ENCODE measurements at places on chromosomes 16 and 17.

GRCh38 chr16:83854420-83854819, 44.5 kb upstream of the MLYCD start:
- no peak for DNase-seq

- DNase-seq = no peak
These were observed 39.0 kb downstream of the PRKCB start for GRCh38 chr16:23874613-23875294.

DNA sequence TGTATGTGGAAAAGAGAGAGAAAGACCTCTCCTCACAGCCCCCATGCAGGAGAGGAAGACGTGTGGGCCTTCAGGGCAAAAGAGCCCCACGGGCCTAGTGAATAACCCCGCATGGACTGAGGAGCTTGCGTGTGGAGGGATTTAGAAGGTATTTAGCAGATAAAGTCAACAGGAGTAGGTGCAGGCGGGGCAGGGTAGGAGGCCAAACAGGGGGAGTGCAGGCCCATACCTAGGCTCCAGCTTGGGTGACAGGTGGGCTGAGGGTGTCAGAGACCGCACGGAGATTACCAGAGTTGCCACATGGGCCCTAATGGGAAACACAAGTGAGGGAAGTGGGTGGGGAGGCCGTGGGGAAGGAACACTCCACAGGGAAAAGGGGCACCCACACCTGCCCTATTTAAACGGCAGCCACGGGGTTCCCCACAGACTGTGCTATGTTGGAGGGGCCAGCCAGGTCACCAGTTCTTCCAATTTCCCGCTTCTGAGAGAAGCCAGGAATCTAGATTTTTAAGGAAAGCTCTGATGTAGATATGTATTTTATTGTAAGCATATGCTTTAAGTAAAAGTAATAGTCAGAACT, 8.2 kb upstream of the CNGB1 start:
- DNase-seq = no peak

GRCh38 chr17:60577147-60577915, 22.7 kb upstream of the PPM1D start:
- DNase-seq = no peak

GRCh38 chr17:49964769-49965523, 4.0 kb upstream of the DLX4 start:
- no peak for DNase-seq

- DNase-seq = peak; percentile 18
These were observed 44.2 kb downstream of the NEUROD2 start for GRCh38 chr17:39563476-39563875.

DNA sequence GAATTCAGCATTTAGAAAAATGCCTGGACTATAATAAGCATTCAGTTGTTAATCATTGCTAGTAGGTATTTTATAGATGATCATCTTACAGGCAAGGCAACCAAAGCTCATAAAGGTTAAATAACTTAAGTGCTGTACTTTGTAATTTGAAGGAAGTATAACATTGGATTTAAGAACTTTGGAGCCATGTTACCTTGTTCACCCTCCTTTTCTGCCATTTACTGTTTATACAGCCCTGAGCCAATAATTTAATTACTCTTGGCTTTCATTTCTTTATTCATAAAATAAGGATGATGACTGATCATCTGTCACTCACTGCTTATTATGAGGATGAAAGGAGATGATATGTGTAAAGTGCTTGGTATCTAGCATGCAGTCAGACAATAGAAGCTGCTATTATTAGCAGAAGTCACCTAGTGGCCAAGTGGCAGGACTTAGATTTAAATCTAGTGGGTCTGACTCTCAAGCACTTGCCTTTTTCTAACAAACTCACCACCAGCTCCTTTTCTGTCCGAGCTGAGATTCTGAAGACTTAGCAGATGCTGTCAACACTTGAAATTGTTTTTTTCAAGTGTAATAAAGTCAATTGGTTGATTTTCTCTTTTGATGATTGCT, 18.3 kb upstream of the DDX52 start:
- no peak for DNase-seq

- no peak for DNase-seq
These were observed 8.5 kb downstream of the CHD3 start for GRCh38 chr17:7897090-7897489.

DNA sequence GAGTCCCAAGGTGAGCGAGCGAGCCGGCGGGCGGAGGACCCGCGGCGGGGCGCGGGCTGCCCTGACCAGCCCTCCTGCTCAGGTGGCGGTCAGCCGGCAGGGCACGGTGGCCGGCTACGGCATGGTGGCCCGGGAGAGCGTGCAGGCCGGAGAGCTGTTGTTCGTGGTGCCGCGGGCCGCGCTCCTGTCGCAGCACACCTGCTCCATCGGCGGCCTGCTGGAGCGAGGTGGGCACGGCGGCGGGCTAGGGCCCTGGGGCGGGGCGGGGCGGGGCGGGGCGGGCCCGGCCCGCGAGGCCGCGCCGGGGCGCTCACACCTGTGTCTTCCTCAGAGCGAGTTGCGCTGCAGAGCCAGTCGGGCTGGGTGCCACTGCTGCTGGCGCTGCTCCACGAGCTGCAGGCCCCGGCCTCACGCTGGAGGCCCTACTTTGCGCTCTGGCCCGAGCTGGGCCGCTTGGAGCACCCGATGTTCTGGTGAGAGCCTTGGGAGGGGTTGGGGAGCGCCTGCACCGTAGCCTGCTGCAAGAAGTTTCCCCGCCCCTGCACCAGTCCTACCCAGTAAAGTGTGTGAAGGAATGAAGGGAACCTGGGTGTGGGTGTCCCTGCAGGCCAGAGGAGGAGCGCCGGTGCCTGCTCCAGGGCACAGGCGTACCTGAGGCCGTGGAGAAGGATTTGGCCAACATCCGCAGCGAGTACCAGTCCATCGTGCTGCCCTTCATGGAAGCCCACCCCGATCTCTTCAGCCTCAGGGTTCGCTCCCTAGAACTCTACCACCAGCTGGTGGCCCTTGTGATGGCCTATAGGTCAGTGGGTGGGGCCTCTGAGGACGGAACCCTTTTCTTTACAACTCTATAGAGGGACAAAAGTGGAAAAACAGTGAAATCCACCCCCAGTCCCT, 802 bp downstream of the SETD6 start:
- DNase-seq = no peak

DNA sequence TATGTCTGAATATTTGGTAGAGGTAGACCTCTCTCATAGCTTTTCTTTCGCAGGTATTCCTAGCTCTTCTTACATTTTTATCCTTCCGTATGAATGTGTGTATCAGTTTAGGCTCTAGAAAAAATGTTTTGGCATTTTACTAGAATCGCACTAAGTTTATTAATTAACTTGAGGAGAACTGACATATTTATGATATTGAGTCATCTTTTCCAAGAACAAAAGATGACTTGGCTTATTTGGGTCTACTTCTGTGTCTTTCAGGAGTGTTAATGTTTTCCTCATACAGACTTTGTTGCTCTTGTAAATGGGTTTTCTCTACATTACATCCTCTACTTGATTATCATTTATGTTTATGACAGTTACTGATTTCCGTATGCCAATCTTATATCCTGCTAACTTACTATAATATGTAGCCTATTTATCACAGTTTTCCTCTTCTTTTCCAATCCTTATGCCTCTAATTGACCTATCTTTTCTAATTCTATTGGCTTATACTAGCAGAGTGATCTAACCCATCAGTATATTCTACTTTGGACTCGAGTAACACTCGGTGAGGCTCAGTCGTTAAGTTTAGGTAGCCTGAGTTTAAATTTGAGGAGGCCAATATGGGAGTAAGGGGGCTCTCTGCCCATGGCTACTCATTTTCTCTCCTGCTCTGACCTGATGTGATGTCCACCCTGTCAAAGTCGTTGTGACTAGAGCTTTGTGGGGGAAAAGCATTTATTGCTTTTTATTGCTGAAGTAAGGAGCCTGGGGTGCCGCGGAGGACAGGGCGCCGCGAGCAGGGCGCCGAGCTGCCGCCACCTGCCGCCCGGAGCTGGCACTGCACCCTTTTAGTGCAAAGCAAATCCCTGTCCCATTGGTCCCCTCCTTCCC, 20.0 kb downstream of the ST6GALNAC1 start:
- peak; percentile 14 for DNase-seq

GRCh38 chr17:13316657-13317056, 285.1 kb downstream of the HS3ST3A1 start:
- no peak for DNase-seq

- no peak for DNase-seq
These were observed 13.1 kb downstream of the RAPGEFL1 start for GRCh38 chr17:40190197-40191021.

DNA sequence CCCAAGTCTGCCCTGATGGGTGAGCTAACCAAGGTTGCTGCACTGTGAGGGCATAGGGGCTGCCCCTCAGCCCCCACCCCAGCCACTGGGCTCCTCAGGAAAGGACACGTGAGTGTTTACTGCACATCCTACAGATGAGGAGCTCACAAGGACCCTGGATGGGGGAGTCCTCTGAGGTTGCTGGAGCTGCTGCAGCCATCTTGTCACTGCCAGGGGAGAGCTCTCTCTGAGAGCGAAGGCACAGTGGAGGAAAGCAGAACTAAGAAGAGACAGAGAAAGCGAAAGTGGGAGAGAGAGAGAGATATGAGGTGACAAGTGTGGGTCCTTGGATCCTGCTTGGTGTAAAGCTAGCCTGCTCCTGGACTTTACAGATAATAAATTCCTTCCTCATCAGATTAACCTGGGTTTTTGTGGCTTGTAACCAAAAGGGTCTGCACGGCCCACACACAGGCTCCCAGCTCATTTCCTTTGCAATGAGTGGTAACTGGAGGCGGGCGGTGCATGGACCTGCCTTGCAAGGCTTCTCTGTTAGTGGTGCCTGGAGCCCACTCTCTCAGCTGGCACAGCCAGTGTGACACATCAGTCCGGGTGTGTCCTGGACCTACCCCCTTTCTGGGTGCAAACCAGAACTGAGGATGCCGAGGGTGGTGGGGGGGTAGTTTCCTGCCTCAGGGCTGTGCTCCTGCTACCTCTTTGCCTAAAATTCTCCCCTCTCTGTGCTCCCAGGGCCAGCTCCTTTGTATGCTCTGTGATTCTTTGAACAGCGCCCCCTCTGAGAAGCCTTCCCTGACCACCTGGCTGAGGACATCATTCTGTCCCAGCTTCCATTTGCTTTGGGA, 14.2 kb downstream of the SNX20 start:
- no peak for DNase-seq

GRCh38 chr16:50902457-50902856, 160.6 kb downstream of the CYLD start:
- DNase-seq = no peak

GRCh38 chr16:82681592-82681991, 54.8 kb downstream of the CDH13 start:
- no peak for DNase-seq

- DNase-seq = no peak
These were observed 103.3 kb downstream of the GNAO1 start for GRCh38 chr16:56294579-56294978.

DNA sequence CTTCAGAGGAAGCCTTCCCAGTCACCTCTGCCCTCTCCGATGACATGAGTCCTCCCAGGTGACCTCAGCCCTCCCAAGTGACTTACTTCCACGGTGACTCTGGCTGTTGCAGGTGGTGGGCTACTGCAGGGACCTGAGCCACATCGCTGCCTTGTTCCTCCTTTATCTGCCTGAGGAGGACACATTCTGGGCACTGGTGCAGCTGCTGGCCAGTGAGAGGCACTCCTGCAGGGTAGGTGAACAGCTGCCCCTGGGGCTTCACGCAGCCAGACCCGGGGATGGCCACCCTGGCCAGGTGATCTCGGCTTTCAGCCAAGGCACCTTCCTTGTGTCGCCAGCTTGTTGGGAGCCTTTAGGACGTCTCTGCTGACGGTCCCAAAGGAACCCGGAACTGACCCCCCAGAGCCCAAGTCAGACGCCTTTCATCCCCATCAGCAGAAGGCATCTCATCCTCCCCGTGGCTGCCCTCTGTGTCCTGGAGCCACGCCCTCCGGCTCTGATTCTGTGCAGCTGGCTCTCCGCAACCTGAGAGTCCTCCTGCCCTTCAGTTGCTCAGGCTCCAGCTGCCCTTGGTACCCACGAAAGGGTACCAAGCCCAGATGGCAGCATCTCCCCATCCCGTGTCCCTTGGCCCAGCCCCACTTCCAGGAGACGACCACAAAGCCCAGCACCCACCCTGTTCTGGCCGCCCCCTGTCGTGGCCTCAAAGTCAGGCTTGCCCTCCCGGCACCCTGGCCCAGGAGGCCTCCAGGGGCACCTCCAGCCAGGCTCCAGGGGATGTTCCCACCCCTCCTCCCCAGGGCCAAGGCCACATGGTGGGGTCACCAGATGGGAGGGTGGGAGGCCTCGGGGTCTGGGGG, 81.7 kb downstream of the GOSR1 start:
- DNase-seq = no peak

GRCh38 chr17:38451840-38452529, 23.7 kb downstream of the ARHGAP23 start:
- no peak for DNase-seq

DNA sequence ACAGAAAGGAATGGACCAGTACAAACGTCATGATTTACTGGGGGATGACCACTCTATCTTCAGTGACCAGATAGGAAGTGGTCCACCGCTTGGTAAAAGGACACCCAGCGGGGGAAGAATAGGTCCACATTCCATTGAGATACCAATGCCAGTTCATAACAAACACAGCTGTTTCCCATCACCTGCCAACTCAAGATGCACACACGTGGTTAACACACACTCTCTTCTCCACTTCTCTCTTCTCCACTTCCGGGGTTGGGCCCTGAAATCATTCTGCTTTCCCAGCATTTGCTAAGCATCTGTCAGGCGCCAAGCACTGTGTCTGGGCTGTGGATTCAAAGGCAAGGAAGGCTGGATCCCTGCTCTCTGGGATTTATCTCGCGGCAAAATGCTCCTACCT, 175.5 kb downstream of the SLC39A11 start:
- no peak for DNase-seq

- no peak for DNase-seq
These were observed 33.6 kb downstream of the HAPSTR1 start for GRCh38 chr16:9124908-9125584.

- DNase-seq = no peak
These were observed 157.6 kb downstream of the XYLT1 start for GRCh38 chr16:17313085-17313611.

DNA sequence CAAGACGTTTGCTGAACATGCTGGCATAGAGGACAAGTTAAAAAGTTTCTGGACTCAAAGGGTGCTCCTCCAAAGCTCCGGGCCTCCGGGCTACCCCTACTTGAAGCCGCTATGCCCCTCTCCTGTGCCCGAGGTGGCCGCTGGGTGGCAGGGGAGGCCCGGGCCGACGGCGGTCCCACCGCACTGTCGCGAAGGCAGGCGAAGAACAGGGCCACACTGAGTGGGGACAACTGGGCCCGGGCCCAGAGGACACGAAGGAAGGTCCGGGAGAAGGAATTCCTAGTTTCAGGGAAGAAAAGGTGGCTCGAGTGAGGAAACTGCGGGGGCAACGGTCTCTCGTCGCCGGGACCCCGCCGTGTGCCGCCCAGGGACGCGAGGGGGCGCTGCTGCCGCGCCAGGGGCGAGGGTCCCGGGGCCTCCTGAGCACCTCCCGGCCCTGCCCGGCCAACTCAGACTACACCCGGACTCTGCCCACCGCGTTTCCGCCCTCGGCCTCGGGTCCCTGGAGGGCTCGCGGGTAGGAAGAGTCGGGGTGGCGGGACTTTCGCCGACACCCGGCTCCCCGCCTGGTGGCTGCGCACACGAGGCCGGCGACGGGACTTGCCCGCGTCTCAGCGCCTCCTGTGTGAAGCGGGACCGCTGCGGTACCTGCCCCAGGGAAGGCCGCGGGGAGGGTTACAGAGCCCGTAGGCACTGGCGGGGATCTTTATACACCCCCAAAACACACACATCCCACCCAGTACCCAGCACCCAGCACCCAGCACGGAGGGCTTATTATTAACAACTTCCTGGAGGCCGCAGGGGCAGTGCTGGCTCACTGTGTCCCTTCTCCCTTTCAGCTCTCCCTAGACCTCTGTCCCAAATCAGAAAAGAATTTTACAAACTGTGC, 772 bp upstream of the CHCT1 start:
- DNase-seq = no peak

GRCh38 chr17:64772845-64773299, 110.8 kb upstream of the SMURF2 start:
- DNase-seq = no peak

- DNase-seq = no peak
These were observed 79.3 kb upstream of the HSBP1 start for GRCh38 chr16:83728492-83728891.

Data from NCI-H1417 treated with DMSO at 0.1 percent for 48 hours (cell line).